ENCODE measurements at places on chromosomes 5 and 9.
A peak's percentile ranks its signal among the peaks of the same experiment; 100 is the strongest.

DNA sequence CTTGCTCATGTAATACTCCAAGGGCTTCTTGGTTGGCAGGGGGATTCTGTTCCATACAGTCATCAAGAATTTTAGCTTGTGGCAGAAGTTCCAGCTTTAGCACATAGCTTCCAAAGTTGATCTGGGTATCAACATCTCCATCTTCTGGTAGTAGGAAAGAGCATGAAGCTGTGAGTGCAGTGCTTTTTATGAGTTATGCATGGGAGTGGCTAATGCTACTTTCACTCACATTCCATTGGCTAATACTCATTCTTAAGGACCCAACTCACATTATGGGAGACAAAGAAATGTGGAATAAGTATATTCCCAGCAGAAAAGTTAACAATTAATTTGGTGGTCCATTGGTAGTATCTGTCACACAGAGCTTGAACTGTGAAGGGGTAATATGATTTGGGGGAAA is 194.2 kb upstream of the CHD1 start:
- DNase-seq, result no peak

- no peak for DNase-seq
Measured at GRCh38 chr5:135219868-135220267, 179.2 kb downstream of the MACROH2A1 start.

DNA sequence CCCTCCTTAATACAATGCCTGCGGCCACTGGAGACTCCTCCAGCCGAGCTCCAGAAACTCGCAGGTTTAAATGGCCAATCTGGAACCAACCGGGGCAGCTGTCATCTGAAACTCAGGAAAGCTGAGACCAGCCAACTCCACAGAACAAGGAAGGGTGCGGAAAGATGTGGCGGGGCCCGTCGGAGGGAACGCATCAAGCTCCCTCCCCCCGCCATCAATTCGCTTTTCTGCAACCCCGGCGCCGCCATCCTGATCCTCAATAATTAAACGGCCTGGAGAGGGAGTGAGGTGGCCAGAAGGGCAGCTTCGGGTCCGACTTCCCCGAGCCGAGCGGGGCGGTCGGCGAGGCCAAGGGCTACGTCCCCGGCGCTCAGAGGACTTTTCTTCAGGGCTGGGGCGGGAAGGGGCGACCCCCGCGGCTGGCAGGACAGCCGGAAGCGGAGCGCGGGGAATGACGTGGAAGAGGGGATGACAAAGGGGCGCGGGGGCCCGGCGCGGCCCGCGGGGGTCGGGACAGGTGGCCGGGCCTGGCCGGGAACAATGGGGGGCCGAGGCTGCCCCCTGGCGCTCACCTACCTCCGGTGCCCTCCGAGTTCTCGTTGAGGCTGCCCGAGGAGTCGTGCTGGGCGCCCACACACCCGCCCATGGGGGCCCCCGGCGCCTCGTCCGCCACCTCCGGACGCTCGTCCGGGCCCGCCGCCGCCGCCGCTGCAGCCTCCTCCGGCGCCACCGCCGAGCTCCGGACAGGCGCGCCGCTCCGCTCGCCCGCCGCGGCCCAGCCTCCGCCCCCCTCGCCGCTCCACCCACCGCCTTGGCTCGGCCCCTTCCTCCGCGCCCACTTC is at the start of gene UBTD2:
Gene UBTD2 (minus strand): TSS at position 745 of the 842 bp plus-strand sequence. CDS start 99 bp downstream, at position 646.
- peak; percentile 88 for DNase-seq

- no peak for DNase-seq
Measured at GRCh38 chr9:38482918-38483592, 58.8 kb upstream of the IGFBPL1 start.

GRCh38 chr9:130480673-130481072 is 35.9 kb downstream of the ASS1 start:
- no peak for DNase-seq

- DNase-seq, result no peak
Measured at GRCh38 chr9:5468850-5469249, 18.5 kb downstream of the CD274 start.

DNA sequence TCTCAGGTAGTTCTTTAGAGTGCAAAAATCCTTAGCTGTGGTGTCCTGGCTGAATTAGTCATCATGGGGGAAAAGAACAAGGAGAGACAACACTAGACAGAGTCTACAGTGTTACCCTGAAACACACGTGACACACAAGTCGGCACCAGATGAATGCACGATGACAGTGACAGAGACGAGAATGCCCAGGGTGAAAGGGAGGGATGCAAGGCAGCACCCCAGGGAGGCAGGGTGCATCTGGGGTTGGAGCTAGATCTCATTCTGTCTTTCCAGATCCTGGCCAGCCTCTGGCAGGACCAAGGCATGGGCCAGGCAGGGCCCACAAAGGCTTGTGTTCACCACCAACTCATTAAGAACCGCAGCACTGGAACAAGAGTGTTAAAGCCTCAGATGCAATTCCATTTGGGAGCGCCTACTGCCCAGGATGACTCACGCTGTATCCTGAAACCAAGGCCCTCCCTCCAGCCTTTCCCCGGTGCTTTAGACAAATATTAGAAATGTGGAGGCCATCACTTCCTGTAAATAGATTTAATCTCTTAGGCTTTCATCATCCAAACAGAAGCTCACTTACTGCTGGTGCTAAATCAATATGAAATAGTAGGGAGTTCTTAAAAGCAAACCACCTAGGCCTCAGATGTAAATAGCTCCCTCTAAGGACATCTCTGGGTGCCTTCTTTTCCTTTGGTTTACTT is 56.1 kb downstream of the IRX2 start:
- no peak for DNase-seq

DNA sequence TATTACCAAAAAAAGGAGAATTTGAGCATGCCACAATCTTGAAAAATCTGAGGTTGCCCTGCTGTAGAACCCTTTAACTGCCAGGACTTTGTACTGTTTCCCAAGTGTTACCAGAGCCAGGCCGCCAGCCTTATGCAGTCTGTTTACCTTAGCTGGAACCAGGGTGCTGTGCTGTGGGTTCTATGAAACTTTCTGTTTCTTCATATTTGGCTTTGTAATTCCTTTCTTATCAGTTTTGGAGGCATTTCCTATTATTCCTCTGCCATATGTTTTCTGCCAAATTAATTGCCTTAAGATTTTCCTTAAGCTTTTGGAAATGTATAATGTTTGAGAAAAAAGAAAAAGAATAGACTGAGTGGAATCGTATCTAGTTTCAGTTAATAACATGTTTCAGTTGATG is 2.1 kb downstream of the S1PR3 start:
- no peak for DNase-seq

DNA sequence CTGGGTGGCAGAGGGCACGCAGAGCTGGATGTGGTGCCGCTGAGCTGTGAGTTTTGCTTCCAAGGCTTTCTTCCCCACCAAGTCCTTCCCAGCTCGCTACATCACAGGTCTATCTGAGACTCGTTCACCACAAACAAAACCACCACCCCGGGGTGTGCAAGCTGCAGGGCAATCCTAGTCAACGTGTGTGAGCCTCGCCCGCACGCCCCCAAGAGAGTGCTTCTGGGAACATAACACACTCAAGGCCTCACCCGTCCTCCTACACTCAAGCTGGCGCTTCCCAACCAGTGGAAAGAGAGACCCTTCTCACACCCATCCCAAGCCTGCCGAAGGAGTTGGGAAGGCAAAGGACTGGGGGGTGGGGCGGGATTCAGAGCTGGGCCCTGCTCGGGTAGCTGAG is 10.6 kb downstream of the SNAPC4 start:
- no peak for DNase-seq

DNA sequence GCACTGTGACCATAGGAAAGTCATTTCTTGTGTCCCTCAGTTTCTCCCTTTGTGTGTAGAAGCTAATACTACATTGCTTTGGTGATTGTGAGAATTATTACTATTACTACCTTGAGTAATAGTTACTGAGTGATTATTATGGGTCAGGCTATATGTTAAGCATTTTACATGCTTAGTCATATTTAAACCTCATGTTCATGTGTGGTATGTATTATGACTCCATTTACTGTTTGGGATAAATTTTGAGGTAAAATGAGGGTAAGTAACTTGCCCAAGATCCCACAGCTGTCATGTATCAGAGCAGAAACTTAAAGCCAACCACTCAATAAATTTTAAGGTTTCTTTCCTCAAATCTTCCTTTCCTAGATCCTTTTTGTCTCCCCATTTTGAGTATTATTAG is 28.3 kb downstream of the SLF1 start:
- no peak for DNase-seq

DNA sequence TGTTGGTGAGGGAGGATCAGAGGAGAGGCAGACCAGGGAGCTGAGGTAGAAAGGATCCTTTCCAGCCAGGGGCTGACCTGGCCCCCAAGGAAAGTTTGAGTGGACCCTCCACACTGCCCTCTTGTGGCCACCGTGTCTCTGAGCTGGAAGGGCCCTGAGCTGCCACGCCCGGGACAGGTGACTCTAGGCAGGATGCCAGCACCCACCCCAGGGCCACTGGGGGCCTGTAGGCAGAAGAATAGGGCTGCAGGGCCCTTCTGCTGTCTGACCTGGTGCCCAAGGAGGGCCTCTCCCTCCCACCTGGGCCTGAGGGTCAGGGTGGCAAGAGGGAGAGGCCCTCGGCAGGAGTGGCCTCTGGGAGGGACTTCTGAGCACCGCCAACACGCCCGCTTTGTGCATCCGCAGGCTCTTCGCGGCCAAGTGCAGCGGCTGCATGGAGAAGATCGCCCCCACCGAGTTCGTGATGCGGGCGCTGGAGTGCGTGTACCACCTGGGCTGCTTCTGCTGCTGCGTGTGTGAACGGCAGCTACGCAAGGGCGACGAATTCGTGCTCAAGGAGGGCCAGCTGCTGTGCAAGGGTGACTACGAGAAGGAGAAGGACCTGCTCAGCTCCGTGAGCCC is 76.8 kb downstream of the LMX1B start:
- DNase-seq, result no peak

- no peak for DNase-seq
Measured at GRCh38 chr5:34651791-34652190, 4.3 kb upstream of the RAI14 start.

DNA sequence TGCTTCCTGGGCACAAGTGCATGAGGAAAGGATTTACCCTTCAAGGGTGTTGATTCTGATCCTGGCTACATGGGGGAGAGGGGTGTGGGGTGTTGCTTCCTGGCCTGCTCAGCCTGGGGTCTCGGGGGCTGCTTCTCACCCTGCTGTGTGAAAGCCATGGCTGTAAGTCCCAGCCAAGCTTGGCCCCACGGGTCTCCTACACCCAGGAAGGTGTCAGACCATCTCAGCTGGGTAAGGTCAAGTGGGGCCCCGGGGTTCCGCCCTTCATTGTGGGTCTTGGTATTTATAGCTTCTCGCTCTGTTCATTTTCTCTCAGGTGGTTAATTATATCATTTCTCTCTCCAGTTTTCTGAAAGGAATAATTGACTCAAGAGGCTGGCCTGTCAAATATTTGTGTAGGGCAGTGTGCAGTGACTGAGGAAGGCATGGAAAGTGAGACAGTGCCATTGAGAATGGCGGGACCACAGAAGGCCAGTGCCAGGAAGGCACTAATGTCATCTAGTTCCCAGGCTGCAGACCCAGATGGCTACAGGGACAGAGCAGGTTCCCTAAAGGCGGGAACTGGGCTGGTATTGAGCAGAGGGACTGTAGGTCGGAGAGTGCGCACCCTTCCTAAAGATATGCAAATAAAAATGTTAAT is 126.0 kb downstream of the FOXD1 start:
- no peak for DNase-seq

DNA sequence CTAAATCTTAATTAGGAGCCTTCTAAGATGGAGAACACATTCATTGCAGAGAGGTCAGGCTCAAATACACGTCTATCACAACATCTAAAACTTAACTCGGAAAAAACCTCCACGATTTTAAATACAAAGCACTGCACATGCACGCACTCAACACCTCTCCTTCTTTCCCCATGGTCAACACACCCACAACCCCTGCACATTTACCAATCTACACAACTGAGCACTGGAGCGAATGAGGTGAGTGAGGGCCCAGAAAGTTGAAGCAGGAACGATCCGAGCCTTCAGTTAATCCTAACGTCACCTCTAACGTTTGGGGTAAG is 278 bp upstream of the NIPSNAP3A start:
- DNase-seq, result no peak

- DNase-seq, result no peak
Measured at GRCh38 chr5:80355686-80356085, 35.9 kb downstream of the SPZ1 start.

DNA sequence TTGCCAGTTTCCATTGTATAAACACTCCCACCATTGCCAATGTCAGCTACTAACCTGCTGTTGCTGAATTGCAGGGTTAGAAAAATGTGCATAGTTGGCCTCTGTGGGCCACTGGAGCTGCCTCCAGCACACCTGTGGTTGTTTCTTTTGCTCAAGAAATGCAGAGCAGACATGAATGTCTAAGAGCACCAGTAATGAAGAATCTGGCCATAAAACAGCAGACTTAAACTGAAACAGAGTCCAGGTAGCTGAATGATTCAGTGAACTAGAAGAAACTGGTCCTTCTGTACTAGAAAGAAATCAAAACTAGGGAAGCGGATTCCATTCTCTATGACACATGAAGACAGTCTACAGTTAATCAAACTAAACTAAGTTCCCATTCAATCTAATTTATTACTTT is 48.2 kb downstream of the NUDT12 start:
- no peak for DNase-seq

DNA sequence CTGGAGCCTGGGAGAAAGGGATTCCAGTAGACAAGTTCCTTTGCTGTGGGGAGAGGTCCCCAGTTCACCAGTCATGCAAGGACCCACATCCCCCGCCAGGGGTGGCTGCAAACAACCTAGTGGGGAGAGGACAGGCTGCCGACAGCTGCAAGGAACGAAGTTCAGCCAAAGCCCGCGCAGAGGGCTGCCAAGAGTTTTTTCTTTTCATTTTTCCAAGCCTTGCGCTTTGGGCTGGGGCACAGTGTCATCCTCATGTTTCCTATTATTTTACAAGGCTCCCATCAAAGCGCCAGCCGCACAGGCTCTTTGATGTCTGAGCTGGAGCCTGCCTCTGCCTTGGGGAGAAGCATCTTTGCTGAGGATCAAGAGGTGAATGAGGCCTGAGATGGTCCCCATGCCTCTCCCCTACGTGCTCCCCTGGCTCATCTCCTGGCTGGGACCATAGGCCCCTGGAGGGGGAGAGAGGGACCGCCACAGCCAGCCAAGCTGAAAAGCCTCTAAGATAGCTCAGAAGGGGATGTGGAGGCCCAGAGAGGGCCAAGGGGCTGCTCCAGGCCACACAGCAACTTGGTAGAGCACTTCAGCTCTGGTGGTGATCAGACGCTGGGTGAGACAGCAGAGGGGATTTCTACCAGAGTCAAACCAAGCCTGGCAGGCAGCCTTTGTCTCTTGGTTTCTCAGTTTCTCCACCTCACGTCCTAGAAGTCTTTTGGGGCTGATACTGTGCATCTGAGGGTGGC is 50.4 kb upstream of the SYNPO start:
- DNase-seq, result peak; percentile 68

All from AG08395 (cell line).